ENCODE measurements at places on chromosomes 4 and X.

- DNase-seq = no peak
These were observed 55.9 kb downstream of the C4orf51 start for GRCh38 chr4:145735827-145736226.

- no peak for DNase-seq
These were observed 266.6 kb upstream of the TAPT1 start for GRCh38 chr4:16492872-16493271.

GRCh38 chr4:56874923-56875322 lies 32.8 kb upstream of the REST start:
- no peak for DNase-seq

GRCh38 chr4:134174271-134174670 lies 27.3 kb downstream of the PABPC4L start:
- DNase-seq = no peak

DNA sequence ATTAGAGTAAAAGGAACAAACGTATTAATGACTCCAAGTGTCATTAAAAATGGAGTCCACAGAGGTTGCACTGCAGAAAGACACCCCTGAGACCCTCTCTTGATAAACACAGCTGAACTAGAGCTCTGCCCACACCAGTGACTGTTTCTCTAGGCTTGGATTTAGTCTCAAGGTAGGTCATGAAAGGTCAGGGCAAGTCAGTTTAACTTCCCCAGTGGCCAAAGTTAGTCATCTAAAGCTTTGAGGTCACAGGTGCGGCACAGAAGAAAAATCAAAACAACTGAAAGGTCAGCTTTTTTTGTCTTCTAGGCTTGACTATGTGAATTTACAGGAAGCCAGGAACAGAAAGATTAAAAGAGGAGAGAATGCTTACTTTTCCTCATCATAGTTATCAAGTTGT lies 749.6 kb downstream of the RAB28 start:
- DNase-seq = no peak

GRCh38 chr4:180589575-180589974 lies 1653.6 kb upstream of the TENM3 start:
- DNase-seq = no peak

DNA sequence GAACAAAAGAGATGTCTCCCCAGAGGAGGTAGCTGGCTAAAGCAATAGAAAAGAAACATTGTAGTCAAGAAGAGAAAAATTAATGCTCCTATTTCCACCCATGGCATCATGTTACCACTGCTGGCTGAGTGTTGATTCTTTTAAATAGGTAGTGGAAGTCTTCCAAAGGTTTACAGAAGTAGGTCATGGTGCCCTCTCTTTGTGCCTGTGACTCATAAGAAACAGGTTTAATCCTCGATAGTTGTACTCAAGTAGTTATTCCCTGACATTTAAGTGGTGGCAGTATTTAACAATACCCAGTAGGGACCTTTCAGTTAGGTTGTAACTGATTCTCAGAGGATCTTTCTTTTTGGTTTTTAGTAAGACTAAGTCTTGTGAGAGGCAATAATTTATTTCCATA lies 247.8 kb downstream of the TEX13A start:
- DNase-seq = no peak

- no peak for DNase-seq
These were observed 295.2 kb upstream of the DIAPH2 start for GRCh38 chrX:96389281-96390047.

DNA sequence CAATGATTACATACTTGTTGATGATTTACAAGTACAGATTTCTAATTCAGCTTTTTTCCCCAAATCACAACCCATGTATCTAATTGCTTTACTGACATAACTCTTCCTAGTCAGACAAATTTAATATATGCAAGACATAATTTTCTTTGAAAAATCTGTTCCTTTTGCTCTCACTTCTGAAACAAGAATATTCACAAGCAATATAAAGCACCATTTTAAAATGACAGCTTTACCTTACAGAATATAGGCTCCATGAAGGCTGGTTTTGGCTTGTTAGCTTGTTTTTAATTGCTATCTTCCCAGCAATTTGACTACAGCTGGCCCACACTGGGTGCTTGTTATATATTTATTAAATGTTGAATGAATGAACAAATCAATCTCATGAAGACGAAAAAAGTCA lies 24.5 kb downstream of the GPM6A start:
- no peak for DNase-seq

DNA sequence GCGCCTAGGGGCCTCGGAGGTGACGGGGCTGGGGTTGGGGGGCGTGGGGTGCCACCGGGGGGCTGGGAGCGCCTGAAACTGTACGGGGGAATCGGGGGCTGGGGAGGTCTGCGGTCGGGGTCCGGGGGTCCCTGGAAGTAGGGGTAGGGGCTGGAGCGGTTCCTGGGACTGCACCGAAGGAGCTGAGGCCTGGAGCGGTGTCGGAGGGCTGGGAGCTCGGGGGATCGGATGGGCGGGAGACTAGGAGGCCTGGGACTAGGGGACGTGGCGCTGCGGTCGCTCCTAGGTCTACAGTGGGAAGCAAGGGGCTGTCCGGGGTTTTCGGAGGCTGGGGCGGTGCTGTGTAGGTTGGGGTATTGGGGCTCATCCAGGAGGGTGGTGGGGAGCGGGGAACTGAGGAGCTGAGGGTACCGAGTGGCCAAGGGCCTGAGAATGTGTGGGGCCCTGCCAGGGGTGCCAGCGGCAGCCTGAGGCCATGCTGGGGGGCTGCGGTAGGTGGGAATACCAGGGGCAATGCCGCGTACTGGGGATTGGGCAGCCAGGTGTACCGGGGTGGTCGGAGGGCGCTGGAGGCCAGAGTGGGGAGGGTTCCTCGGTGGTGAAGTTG lies 562 bp downstream of the AKAP17A start:
- DNase-seq = peak; percentile 23

- no peak for DNase-seq
These were observed 12.1 kb downstream of the PPARGC1A start for GRCh38 chr4:23877758-23878229.

GRCh38 chrX:139640259-139640658 lies 67.7 kb downstream of the MCF2 start:
- no peak for DNase-seq

DNA sequence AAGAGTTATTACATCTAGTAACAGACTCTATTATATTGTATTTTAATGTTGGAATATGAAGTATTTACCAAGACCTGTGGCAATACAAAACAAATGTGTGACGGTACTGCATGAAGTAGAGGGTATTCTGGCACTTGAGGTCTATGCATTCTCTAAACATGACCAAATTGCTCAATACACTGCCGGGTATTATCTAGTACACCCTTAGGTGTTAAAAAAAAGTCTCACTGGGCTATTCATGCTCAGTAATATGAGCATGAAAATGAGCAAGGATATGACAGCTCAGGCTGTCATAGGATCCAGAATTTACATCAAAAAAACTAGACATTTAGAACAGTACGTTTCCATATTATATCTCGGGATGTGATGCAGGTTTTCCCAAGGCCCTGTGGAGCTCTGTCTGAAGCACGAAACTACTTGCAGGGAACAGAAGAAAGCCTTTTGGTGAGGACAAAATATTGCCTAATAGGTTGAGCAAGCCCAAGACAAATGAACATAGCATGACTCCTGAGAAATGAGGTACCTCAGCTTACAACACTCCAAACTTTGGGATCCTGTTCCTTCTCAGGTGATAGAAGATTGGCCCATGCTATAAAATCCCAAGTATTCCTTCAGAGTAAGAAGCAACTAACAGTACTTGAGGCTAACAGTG lies 74.1 kb upstream of the MAOA start:
- no peak for DNase-seq

GRCh38 chrX:30313322-30313721 lies 4.1 kb upstream of the NR0B1 start:
- no peak for DNase-seq

- peak; percentile 74 for DNase-seq
These were observed 15.7 kb downstream of the FHL1 start for GRCh38 chrX:136162827-136163570.

- no peak for DNase-seq
These were observed 39.0 kb upstream of the GPM6B start for GRCh38 chrX:13855689-13856450.

DNA sequence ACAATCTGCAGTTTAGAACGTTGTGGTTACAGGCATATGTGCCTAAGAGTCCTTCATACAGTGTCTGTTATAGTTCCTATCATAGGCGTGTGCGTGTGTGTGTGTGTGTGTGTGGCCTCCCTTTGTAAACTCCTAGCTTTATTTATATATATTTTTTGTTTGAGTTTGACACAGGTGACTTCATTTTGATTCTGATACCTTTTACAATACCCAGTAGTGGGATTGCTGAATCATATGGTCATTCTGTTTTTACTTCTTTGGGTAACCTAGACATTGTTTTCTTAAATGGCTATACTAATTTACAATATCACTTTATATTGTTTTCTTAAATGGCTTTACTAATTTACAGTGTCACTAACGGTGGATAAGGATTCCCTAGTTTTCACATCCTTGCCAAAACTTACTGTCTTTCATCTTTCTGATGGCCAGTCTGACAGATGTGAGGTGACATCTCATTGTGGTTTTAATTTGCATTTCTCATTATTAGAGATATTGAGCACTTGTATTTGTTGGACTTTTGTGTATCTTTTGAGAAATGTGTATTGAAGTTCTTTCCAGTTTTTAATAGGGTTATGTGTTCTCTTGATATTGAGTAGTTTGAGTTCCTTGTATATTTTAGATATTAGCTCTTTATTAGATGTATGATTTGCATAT lies 211.1 kb upstream of the NUDT6 start:
- DNase-seq = no peak

- DNase-seq = no peak
These were observed 232.2 kb upstream of the SLIT2 start for GRCh38 chr4:20019310-20020015.

DNA sequence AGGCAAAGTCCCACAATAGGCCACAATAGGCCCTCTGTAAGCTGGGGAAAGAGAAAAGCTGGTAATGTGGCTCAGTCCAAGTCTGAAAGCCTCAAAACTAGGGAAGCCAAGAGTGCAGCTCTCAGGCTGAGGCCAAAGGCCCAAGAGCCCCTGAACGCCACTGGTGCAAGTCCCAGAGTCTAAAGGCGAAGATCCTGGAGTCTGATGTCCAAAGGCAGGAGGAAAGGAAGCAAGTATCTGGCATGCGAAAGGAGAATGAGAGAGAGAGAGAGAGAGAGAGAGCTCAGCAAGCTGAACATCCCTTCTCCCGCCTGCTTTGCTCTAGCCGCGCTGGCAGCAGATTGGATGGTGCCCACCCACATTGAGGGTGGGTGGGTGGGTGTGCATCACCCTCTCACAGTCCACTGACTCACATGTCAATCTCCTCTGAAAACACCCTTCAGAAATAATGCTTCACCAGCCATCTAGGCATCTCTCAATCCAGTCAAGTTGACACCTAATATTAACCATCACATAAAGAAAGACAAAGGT lies 30.9 kb upstream of the ELF2 start:
- no peak for DNase-seq

DNA sequence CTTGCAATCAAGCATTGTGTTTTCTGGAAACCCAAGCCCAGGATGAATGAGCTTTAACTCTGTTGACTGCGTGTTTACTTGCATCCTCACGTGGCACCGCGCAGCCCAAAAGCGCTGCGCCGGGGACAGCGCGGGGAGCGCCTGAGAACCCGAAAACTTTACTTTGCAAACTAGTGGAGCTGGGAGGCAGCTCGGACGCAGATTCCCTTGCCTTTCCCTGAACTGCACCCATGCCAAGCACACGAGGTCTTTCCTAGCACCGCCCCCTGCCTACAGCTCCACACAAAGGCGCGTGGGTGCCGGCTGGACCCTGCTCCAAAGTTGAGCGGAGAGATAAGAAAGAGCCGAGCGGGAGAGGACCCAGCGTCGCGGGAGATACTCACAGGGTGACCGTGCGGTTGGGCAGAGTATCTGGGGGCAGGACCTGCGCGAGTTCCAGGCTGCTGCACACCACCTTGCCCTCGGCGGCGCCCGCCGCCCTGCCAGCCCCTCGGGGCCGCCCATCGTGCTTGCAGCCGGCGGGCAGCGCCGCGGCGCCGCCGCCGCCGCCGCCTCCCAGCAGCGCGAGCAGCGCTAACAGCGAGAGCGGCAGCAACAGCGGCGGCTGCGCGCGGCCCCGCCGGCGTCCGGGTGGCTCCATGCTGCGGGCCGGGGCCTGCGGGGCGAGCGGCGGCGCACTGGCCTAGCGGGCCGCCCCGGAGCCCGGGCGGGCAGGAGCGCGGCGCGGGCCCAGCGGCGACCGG lies 550 bp downstream of the ADGRA3 start:
- peak; percentile 26 for DNase-seq

GRCh38 chr4:8730681-8731080 lies 138.1 kb downstream of the CPZ start:
- no peak for DNase-seq

- no peak for DNase-seq
These were observed 125.5 kb downstream of the C4orf51 start for GRCh38 chr4:145805490-145805889.

- no peak for DNase-seq
These were observed 1112.1 kb downstream of the RPA4 start for GRCh38 chrX:97995834-97996233.

DNA sequence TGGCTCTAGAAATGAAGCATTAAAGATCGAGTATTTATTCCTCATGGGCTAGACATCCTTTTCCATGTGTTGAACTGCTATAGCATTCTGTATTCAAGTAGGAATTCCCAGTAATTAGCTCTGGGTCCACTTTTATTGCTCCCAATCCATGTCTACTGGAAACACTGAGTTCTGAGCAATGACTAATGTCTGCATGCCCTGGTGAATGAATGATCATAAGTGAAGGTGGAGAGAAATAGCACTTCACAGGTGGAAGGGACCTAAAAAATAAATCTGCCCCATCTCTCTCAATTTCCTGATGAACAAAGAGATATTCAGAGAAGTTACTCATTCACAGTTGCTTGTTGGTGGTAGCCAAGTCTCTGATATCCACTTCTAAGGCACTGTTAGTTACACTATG lies 34.6 kb upstream of the CXCL8 start:
- DNase-seq = no peak

DNA sequence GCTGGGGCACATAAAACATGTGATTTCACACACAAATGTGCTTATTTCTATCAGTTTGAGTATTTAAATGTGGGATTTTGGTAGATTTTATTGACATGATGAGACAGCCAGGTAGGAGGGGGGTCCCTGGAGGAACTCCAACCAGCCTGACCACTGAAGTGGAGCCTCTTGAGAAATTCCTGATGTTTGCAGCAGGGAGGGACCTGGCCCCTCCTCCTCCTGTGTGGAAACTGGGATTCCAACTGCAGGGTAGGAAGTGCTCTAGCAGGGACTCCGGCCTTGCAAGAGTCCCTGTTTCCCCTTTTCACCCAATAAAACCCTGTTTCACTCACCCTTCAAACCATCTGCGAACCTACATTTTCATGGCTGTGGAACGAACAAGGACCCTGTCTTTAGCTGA lies 2224.0 kb upstream of the AGA start:
- DNase-seq = no peak

All from suppressor macrophage (primary cell).